ENCODE measurements at places on chromosomes 3 and 15.
A peak's percentile ranks its signal among the peaks of the same experiment; 100 is the strongest.

GRCh38 chr3:66383023-66383422 is 117.8 kb downstream of the LRIG1 start:
- no peak for DNase-seq

GRCh38 chr15:40825661-40826422 is 2.7 kb downstream of the PPP1R14D start:
- no peak for DNase-seq

GRCh38 chr3:189710620-189711402 is 79.6 kb downstream of the TP63 start:
- DNase-seq, result no peak

- no peak for DNase-seq
Measured at GRCh38 chr15:101209285-101209845, 42.5 kb downstream of the CHSY1 start.

- no peak for DNase-seq
Measured at GRCh38 chr15:78234515-78235040, at the start of gene ACSBG1. TSS of gene ACSBG1 (minus strand) at chr15:78234565. CDS start at chr15:78234501, 64 bp downstream.

DNA sequence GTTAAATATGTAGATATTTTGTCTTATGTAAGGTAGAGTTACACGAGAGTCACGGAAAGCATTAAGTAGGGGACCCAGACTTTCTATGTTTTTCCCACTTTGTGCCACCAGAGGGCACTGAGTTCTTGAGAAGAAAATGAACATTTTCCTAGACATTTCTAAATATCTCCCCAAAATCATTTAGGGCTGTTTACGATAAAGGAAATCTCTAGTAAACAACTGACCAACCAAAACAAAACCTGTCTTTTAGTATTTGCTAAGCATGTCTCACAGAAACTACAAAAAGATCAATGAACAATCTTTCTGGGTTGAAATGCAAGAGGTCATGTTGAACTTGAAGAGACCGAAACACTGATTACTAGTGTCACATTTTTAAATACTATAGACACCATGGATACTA is 16.1 kb downstream of the POU1F1 start:
- DNase-seq, result peak; percentile 15

GRCh38 chr3:52880047-52880446 is 17.3 kb downstream of the STIMATE start:
- DNase-seq, result no peak

- no peak for DNase-seq
Measured at GRCh38 chr15:87564681-87565080, 691.9 kb downstream of the NTRK3 start.

DNA sequence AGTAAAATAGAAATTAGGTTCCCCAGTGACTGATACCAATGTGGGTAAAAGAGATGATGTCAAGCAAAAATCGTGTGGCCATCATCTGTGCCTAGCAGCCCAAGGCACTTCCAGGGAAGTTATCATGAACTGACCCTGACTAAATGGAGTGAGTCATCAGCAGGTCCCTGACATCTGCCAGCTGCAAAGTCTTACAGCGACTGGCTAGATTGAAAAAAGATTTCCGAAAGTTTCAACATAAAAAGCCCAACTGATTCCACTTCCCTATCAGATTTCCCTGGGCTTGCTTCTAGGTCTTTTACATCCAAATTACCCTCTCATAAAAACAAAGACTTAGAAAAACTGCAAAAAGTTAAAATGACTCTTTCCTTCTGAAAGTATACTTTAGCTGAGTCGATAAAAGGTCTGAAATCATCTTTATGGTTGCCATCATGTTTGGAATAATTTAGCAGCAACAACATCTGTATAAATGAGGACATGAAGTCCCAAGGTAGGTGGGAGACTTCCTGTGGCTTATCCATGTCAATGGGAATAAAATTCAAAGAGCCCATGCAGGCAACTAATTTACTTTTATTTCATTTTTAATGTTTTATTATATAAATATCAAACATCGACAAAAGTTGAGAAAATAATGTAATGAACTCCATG is 342.8 kb downstream of the ERC2 start:
- no peak for DNase-seq

DNA sequence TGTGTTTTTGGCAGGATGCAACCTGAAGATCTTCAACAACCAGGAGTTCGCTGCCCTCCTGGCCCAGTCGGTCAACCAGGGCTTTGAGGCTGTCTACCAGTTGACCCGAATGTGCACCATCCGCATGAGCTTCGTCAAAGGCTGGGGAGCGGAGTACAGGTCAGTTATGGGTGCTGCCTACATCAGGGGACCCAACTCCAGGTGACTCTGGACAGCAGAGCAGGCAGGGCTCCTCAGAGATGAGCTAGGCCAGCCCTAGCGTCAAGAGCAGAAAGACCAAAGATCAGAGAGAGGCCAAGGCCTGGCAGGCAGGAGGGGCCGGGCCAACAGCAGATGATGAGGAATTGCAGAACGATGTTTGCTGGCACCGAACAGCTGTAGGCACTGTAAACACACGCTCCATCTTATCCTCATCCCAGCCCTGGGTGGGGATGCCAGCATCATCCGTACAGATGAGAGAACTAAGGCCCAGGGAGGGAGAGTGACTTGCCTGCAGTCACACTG is 67.1 kb downstream of the AAGAB start:
- no peak for DNase-seq

DNA sequence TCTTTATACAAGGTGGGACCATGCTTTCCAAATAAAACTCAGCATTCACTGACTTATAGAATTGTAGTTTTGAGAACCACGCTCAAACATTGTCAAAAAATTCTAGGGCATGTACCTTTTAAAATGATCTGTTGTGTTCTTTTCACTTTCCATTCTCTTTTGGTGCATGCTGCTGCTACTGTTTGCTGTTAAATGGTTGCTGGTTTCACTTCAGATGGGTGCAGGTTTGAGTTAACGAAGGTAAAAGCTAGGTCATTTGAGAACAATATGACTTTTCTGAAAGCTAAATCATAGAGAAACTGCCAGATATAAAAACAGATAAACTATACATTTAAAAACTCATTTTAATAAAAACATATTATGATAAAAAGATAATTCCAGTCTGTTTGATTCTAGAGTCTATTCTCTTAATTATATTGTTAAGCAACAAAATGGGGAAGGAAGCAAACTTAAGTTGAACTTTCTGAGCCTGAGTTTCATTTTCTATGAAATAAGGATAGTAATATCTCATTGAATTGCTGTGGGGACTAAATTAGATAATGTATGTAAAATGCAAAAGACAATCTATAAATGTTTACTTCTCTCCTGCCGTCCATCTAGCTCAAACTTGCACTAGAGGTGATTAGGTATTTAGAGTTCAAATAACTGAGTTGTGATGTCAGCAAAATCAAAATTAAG is 82.4 kb downstream of the OXSM start:
- no peak for DNase-seq

- DNase-seq, result no peak
Measured at GRCh38 chr15:72540606-72541237, 66.6 kb downstream of the ARIH1 start.

DNA sequence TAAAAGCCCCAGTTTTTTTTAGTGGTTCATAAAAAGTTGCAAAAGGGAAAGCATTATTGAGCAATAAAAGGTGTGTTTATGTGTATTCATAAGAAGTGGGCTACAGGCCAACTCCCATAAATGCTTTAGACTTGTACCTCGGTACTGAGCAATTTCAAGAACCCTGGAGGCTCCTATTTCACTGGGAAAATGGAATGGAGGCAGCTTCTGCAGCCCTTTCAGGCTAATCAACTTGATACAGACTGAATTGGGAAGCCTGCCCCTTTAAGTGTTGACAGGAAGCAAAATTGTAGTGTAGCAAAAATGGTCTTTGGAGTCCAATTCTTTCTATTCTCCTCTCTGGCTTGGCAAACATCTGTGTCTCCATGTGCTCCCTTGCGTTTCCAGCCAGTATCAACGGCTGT is 118.8 kb downstream of the ECT2 start:
- no peak for DNase-seq

GRCh38 chr3:73637042-73637441 is 12.3 kb upstream of the PDZRN3 start:
- no peak for DNase-seq

DNA sequence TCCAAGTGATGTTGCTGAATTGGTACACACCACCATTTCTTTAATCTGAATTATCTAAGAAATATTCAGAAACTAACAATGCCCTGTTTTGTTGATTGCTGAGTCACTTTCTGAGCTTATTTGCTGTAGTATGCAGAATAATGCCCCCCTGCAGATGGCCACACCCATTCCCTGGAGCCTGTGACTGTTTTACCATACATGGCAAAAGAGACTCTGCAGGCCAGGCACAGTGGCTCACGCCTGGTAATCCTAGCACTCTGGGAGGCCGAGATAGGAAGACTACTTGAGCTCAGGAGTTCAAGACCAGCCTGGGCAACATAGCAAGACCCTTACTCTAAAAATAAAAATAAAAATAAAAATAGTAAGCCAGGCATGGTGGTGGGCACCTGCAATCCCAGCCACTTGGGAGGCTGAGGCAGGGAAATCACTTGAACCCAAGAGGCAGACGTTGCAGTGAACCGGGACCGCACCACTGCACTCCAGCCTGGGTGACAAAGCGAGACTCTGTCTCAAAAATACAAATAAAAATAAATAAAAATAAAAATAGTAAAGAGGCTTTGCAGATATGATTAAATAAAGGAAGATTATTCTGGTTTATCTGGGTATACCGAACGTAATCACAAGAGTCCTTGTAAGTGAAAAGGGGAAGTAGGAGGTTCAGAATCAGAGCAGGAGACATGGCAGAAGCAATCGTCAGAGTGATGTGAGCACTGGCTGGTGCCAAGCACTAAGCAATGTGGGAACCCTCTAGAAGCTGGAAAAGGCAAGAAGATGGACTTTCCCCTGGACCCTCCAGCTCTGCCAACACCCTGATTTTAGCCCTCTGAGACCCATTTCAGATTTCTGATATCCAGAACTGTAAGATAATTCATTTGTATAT is 19.0 kb downstream of the PCYT1A start:
- no peak for DNase-seq

DNA sequence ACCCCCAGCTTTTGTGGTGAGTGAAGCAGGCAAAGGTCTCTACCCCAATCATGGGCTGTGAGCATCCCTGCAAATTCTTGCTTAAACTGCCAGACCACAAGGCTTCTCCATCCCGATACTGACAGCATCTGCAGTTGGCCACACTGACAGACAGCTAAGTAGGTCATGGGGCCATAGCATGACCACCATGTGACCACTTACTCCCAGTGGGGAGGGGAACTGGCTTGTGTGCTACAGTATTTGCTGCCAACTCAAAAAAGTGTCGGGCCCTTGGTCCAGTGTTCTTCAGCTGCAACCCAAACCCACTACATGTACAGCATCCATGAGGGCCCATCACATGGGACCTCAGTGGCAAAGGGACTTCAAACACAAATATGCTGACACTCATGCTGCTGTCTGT is 103.4 kb downstream of the SEC22A start:
- no peak for DNase-seq

GRCh38 chr3:67011414-67012131 is 13.5 kb downstream of the KBTBD8 start:
- no peak for DNase-seq
